Pancreas (tissue), 10 donors: ENCODE measurements at places on chromosomes 2 and 18. TPM values are rescaled to one million over a fixed set of nuclear protein-coding genes. Genes with fewer than 3 reads are reported as not detected.

DNA sequence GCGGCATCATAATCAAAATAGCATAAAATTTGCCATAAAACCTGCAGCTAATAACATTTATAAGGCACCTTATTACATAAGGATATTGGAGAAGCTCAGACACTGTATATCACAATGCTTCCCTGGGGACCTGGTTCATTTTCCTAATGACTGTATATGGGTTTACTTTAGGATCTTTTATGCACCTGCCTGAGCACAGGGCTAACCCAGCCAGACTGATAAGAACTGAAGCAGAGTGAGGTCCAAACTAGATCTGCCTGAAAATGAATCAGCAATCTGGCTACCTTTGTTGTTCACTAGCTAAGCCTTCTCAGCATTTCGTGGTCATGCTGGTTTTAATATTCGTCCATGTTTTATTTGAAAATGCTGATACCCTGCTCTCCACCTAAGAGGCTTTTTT lies 1922.3 kb upstream of the CELF4 start:
- DNase-seq: no peak
- H3K4me3 ChIP-seq: no peak overlapping the region
- no peaks in the 10 kb centered on the region for H3K36me3 ChIP-seq

- no peaks in the 10 kb centered on the region for H3K27me3 ChIP-seq
- peaks cover 15% of the 10 kb centered on the region for H3K4me1 ChIP-seq
- no peaks in the 10 kb centered on the region for H3K36me3 ChIP-seq
- no peak overlapping the region for H3K4me3 ChIP-seq
- peak; percentile 38 for DNase-seq
These were observed 7.1 kb upstream of the NAPG start for GRCh38 chr18:10518595-10519255.

- DNase-seq: no peak
- H3K36me3 ChIP-seq: no peaks in the 10 kb centered on the region
- H3K4me3 ChIP-seq: no peak overlapping the region
- H3K27ac ChIP-seq: no peak overlapping the region
These were observed 24.0 kb upstream of the TMEM37 start for GRCh38 chr2:119407430-119408220.

DNA sequence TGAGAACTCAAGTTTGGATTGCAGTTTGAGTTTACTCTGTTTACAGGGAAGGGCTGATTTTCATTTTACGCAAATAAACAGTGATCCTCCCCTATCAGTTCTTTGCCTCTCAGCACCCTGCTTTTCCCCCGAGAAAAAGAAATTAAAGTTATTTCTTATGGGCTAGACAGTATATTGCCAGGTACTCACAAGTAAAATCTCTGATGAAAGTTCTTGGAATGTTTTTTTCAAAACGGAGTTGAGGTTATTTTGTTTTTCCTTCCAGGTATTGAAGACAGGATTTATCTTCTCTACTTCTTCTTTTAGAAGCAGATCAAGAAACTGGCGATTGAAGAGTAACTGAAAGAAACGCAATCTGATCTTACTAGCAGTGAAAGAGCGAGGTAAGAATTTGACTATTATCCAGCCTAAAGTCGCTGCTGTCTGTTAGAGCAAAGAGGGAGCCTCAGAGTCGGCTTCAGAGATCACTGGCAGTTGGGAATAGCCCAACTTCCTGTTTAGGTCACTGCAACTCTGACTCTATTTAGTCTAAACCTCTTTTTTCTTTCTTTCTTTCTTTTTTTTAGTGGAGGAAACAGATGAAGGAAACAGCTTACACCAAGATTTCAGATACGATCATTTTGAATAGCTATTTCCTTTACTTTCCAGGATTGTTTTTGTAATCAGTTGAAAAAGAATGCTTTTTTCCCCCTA lies at the start of gene TFPI:
TFPI (minus strand) TSS at position 425 of the 693 bp plus-strand sequence. CDS start 50,667 bp downstream, outside the sequence.
- H3K27me3 ChIP-seq: no peaks in the 10 kb centered on the region
- H3K36me3 ChIP-seq: no peaks in the 10 kb centered on the region
- DNase-seq: no peak
- peak within 1 kb of the TSS; percentile 13 for H3K4me3 ChIP-seq
- H3K27ac ChIP-seq: no peak within 1 kb of the TSS

DNA sequence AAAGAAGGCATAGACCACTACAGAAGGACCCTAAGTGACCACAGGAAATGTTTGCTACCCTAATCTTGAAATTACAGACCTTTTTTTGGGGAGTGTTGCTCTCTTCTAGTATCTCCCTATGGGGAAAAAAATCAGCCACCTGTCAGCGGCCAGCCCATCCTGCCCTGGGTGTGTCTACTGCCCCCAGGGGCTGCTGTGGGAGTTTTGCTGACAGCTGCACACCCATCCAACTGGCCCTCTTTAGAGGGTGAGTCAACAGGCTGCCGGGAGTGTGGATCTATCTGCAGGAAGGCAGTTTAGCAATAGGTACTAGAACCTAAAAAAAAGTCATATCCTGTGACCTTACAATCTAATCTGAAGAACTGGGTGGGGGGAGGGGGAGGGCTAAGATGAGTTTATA lies 796 bp upstream of the DYSF start:
- H3K27me3 ChIP-seq: no peaks in the 10 kb centered on the region
- H3K27ac ChIP-seq: no peak overlapping the region
- H3K36me3 ChIP-seq: no peaks in the 10 kb centered on the region
- H3K4me3 ChIP-seq: no peak overlapping the region
- no peak for DNase-seq
- no peaks in the 10 kb centered on the region for H3K4me1 ChIP-seq

DNA sequence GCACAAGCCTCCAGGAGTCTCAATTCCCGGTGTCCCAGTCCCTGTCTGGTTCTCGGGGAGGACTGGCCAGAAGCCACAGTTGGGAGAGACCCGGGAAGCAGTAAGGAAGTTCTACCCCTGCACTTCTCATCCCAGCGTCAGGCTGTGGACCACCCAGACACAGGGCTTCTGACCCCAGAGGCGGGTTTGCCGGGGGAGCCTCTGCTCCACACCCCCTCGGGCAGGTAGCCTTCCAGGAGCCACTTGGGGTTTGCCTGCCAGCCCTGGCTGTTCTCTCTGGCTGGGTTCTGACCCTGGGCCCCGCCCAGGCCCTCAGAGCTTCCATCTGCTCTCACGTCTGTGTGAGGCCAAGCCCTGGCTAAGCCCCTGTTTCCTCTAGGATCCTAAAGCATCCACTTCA lies 94.4 kb upstream of the GPC1 start:
- no peaks in the 10 kb centered on the region for H3K4me1 ChIP-seq
- no peaks in the 10 kb centered on the region for H3K27me3 ChIP-seq
- no peak for DNase-seq
- no peak overlapping the region for H3K4me3 ChIP-seq
- H3K36me3 ChIP-seq: no peaks in the 10 kb centered on the region
- H3K27ac ChIP-seq: no peak overlapping the region

DNA sequence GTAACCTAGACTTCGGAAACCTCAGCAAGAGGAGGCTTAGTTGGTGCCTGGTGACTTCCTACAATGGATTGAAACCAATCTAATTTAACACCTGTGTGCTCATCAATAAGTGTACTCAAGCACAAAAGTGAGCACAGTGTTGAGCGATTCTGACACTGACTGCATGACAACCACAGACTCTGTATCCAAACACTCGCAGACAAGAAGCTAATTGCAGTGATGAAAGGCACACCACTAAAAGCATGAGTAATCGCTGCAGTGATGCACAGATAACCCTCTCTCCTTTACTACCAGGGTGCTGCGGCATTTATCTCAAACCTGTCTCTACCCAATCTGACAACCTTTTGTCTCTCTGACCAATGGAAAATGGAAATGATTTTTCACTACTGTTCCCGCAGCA lies 168.1 kb downstream of the AFF3 start:
- no peak overlapping the region for H3K4me3 ChIP-seq
- no peaks in the 10 kb centered on the region for H3K4me1 ChIP-seq
- no peak overlapping the region for H3K27ac ChIP-seq
- H3K27me3 ChIP-seq: no peaks in the 10 kb centered on the region
- H3K36me3 ChIP-seq: no peaks in the 10 kb centered on the region

GRCh38 chr18:76875390-76876325 lies 53.3 kb downstream of the ZNF236 start:
- H3K27me3 ChIP-seq: no peaks in the 10 kb centered on the region
- no peak overlapping the region for H3K27ac ChIP-seq
- H3K4me3 ChIP-seq: no peak overlapping the region
- H3K4me1 ChIP-seq: no peaks in the 10 kb centered on the region

DNA sequence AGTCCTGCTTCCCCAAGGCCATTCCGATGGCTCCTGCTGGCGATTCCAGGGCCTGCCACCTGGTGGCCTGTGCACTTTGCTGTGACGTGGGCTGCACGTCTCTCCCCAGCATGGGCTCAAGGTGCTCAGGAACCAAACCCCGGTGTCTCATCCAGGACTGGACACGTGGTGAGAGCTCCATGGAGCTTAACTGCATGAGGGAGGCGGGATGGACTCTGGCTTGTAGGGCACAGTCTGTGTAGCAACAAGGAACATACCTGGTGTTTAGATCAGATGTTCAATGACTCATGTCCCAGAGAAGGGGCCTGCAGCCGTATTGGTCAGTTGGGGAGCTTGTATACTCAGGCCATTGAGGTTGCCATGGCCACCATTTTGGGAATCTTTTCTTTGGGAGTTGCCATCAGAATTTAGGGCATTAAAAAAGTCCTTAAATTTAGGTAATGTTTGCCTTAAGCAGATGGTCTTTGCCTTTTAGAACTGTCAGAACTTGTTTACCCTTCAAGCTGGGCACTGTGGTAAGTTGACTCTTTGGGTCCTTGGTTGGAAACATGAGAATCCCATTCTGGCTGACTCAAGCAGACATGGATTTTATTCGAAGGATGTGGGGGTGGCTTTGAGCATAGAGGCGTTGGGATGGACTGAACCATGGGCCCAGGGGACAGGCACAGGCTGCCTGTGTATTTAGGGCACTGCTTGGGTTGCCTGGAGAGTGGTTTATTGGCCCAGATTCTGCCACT lies 21.0 kb downstream of the AGAP1 start:
- no peak overlapping the region for H3K4me3 ChIP-seq
- H3K36me3 ChIP-seq: no peaks in the 10 kb centered on the region
- peaks cover 16% of the 10 kb centered on the region for H3K4me1 ChIP-seq

GRCh38 chr2:34736482-34736881 lies 1137.4 kb upstream of the FAM98A start:
- no peak overlapping the region for H3K27ac ChIP-seq
- no peak for DNase-seq
- no peaks in the 10 kb centered on the region for H3K36me3 ChIP-seq
- no peaks in the 10 kb centered on the region for H3K27me3 ChIP-seq
- no peak overlapping the region for H3K4me3 ChIP-seq

GRCh38 chr2:221486106-221486505 lies 86.0 kb downstream of the EPHA4 start:
- no peak overlapping the region for H3K27ac ChIP-seq
- no peaks in the 10 kb centered on the region for H3K4me1 ChIP-seq
- no peaks in the 10 kb centered on the region for H3K36me3 ChIP-seq
- H3K4me3 ChIP-seq: no peak overlapping the region
- DNase-seq: no peak
- no peaks in the 10 kb centered on the region for H3K27me3 ChIP-seq

DNA sequence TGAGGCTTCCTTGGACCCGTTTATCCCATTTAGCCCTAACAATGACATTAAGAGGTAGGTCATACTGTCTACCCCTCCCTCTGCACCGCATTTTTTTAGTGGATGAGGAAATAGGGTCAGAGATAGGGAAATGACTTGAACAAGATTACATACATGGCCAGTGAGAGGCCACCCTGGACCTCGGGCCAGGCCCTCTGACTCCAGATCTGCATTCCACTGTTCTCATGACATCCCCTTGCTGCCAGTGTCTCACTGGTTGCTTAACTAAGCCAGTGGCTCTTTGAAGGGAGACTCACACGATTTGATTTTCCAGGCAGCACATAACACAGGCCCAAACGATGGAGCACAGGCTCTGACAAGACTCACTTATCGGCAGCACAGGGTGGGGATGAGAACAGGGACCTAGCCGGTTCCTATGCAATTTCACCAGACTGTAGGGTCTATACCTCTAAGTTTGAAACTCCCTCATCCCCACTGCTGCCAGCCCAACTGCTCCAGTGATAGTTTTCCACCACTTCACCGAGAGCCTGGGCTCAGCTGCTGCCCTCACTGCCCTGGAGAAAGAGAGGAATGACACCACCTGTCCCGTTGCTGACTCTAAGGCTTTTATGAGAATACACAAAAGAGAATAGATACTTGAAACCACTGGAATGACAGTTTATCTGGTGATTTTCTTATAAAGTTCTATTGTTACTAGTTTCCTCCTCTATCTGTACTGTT lies 82.5 kb downstream of the TMEM247 start:
- H3K4me3 ChIP-seq: no peak overlapping the region
- no peaks in the 10 kb centered on the region for H3K4me1 ChIP-seq
- no peak overlapping the region for H3K27ac ChIP-seq
- no peaks in the 10 kb centered on the region for H3K36me3 ChIP-seq
- DNase-seq: no peak

- H3K36me3 ChIP-seq: no peaks in the 10 kb centered on the region
- no peaks in the 10 kb centered on the region for H3K4me1 ChIP-seq
- H3K4me3 ChIP-seq: no peak overlapping the region
- no peak overlapping the region for H3K27ac ChIP-seq
- DNase-seq: no peak
These were observed 148.8 kb upstream of the HS6ST1 start for GRCh38 chr2:128467321-128467969.

DNA sequence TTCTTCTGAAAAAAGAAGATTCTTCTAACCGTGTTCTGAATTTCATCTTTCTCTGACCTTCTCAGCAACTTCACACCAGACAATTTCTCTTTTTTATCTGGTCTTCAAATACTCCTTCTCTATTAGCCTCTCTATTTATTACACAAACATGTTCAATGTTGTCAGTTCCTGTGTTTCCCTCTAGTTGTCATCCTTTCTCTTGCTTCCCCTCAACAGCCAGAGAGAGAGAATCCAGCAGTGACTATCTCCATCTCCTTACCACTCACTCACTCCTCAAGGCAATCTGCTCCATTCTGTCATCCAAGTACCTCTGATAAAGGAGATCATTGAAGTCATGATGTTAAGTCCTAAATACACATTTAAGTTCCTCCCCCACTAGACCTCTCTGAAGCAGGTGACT lies 491.9 kb upstream of the CHAC2 start:
- no peaks in the 10 kb centered on the region for H3K36me3 ChIP-seq
- H3K27ac ChIP-seq: no peak overlapping the region
- H3K4me3 ChIP-seq: no peak overlapping the region
- H3K4me1 ChIP-seq: no peaks in the 10 kb centered on the region
- no peaks in the 10 kb centered on the region for H3K27me3 ChIP-seq

- H3K27ac ChIP-seq: peak overlapping the region; percentile 46
- H3K4me1 ChIP-seq: peaks cover 21% of the 10 kb centered on the region
These were observed 1.3 kb downstream of the HS6ST1 start for GRCh38 chr2:128317181-128317898.

The ALPP gene
- total RNA-seq: not detected

The SS18 gene
- total RNA-seq: 18.5 TPM

The DYSF gene
- 1.5 TPM for total RNA-seq
